Stimulated activated CD4-positive, alpha-beta T cell treated with anti-CD3 and anti-CD28 coated beads, TNF-alpha, amount 100 ng/mL, for 1 hour (primary cell): ENCODE measurements at places on chromosomes 2 and 18.

- DNase-seq, result no peak
Observed at GRCh38 chr2:237978058-237978712, 11.4 kb downstream of the UBE2F start.

GRCh38 chr2:181750305-181750704, 70.0 kb upstream of the NEUROD1 start:
- no peak for DNase-seq

DNA sequence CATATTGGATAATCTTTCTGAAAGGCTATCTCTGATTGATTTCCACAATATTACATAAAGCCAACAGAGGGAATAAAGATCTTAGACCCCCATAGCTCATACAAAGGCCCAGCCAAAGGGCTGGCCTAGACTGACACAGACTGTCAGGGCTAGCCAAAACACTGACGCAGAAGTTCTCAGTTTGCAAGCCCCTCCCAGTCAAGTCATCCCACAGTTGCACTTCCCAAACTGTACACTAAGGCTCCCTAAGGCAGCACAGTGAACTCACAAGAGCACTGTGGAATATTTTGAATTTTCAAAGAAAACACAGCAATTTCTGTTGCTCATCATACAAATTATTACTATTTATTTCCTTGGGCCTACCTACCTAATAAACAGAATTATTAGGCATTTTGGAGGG, 244.9 kb downstream of the SP3 start:
- no peak for DNase-seq

- DNase-seq, result no peak
Observed at GRCh38 chr2:10814571-10815331, 2.2 kb upstream of the PDIA6 start.

DNA sequence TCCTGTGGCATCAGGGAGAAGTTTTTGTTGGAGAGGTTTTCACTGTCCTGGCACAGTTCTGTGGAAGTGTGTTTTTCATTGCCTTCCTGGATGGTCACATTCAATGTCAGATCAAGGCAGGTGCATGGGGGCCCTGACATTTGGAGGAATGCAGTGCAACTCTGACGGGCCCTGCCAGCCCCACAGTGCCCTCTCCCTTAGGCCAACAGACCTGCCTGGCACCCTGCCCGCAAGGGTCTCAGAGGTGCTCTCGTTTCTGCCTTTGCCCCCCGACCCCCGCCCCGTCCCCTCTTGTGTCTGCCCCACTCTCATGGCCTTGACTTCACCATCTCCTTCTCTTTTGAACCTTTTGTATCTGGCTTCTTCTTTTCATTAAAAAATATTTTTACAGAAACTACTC, 257.2 kb upstream of the HDAC4 start:
- DNase-seq, result no peak

- no peak for DNase-seq
Observed at GRCh38 chr2:19207452-19207851, 151.0 kb downstream of the OSR1 start.

DNA sequence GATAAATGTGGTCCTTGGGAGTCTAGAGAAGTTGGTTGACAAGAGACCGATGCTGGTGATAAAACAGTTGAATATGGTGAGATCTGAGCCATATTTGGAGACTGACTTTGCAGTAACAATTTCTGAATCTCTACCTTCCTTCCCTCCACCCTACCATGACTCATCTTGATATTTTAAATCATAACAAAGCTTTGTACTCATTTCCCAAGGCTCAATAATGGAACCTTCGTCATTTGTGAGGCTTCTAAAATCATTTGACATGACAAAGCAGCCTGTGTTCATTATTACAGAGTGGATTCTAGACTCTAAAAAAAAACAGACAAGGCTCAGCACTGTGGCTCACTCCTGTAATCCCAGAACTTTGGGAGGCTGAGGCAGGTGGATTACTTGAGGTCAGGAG, 38.5 kb upstream of the PDCL3 start:
- no peak for DNase-seq

DNA sequence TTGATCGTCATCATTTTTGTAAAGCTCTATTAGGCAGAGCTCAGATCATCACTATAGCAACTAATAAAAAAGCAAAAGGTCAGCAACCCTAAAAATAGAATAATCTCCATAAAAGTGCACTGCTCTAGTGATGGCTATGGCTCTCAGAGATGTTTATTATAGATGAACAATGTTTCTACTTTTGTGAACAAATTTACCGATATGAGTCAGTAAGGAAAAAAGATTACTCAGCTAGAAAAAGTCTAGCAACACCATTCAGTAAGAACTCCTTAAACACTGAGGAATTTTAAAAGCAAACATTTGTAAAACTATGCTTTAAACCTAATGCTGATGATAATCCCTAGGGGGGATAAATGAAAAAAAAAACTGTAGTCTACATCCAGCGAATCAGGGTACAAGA, 69.6 kb downstream of the ACVR1C start:
- no peak for DNase-seq
